Chondrocyte (in vitro differentiated cells): ENCODE measurements at places on chromosomes 3 and 15. TPM values are rescaled to one million over a fixed set of nuclear protein-coding genes. Genes with fewer than 3 reads are reported as not detected.
A peak's percentile ranks its signal among the peaks of the same experiment; 100 is the strongest.

Gene PLSCR5
- not detected in 3 replicates for total RNA-seq

Gene PARP15
- 0.10 TPM in 1 of 3 replicates, not detected in the others for total RNA-seq

Gene NDUFB4
- 81.8 to 109 TPM (median 87.6 TPM) in 3 replicates for total RNA-seq

Gene ITGB5
- total RNA-seq, result 498 to 625 TPM (median 501 TPM) in 3 replicates

Gene TRH
- total RNA-seq, result not detected in 3 replicates

Gene OR5K2
- not detected in 3 replicates for total RNA-seq

Gene MESP2
- total RNA-seq, result 0.25 to 0.51 TPM (median 0.36 TPM) in 3 replicates

Gene LMAN1L
- total RNA-seq, result 0.82 TPM in 1 of 3 replicates, not detected in the others

Gene ZMAT3
- 80.6 to 108 TPM (median 80.7 TPM) in 3 replicates for total RNA-seq

Gene CACNA2D2
- 0.34 to 0.46 TPM (median 0.40 TPM) in 3 replicates for total RNA-seq

Gene EPB42
- not detected in 3 replicates for total RNA-seq

Gene SUSD5
- total RNA-seq, result 38.5 to 55.6 TPM (median 51.8 TPM) in 3 replicates

- DNase-seq, result no peak
Measured at GRCh38 chr3:13088028-13089006, 15.1 kb upstream of the IQSEC1 start.

GRCh38 chr3:192299921-192300320, 427.4 kb downstream of the FGF12 start:
- no peak for DNase-seq

GRCh38 chr15:74322558-74323180, 44.8 kb downstream of the CYP11A1 start:
- no peak for DNase-seq

DNA sequence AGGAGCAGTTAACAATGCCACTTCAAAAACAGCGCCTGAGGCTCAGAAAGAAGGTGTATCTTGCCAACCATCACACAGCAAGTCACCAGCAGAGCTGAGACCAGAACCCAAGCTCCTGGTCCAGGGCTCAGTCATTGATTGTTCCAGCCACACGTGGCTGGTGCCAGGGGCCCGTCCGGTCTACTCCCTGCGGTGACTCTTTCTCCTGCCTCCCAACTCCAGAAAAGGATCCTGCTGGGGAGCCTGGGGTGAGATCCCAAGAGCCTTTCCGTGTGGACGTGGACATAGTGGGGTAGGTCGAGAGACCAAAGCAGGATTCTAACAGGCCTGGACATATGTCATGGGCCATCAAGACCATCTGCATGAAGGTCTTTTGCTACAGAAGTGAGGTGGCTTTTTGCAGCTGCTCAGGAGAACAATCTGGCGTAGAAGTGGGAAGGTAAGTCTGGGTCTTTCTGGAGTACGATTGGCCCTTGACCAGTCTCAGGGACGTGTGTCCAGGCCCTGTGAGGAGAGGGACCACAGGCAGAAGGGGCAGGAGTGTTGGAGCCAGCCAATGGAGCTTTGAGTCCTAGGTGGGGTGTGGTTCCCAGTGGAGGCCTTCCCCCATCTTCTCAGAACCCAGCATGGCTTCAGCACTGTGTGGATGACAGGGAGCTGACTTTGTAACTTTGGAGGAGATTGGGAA, 105.4 kb downstream of the HMG20A start:
- DNase-seq, result peak; percentile 56

DNA sequence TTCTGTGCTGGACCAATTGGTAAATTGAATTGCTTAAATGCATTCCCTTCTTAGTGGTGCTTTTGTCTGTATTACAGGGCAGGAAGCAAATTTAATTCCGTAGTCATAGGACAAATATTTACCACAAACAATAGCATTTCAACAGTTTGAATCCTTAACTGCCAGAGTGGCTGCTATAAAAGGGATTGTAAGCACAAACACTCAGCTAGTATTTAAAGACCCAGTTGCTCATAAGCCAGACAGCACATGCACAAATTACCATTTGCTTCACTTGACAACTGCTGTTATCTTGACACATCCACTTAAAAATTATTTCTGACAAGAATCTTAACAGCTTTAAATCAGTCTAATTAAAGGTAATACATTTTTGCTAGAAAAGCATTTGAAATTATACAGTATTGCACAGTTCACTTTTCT, 490.2 kb upstream of the ADAMTS9 start:
- DNase-seq, result no peak

DNA sequence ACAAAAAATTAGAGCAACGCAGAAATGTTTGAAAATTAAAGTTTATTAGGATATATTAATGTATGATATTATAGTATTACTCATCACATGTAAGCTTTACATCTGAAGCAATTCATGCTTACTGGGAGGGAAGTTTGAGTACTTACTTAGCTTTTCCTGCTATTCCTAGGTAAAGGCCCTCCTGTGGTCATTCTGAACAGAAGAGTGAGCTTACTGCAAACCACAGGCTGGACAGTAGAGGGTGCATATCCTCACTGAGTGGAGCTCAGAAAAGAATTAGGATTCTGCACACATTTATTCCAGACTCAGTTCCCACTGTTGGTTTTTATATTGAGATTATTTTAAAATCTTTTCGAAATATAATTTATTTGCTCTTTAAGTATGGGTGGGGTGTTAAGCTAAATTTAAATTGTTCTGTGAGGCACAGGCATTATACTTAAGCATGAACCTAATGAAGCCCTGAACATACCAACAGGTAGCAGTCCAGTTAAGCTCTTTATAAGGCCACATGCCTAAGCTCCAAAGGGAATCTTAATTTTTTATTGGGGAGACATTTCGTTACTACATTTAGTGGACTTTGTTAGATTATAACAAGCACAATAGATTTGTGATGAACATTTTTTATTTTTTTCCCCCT, 10.2 kb downstream of the MRPS22 start:
- DNase-seq, result no peak

DNA sequence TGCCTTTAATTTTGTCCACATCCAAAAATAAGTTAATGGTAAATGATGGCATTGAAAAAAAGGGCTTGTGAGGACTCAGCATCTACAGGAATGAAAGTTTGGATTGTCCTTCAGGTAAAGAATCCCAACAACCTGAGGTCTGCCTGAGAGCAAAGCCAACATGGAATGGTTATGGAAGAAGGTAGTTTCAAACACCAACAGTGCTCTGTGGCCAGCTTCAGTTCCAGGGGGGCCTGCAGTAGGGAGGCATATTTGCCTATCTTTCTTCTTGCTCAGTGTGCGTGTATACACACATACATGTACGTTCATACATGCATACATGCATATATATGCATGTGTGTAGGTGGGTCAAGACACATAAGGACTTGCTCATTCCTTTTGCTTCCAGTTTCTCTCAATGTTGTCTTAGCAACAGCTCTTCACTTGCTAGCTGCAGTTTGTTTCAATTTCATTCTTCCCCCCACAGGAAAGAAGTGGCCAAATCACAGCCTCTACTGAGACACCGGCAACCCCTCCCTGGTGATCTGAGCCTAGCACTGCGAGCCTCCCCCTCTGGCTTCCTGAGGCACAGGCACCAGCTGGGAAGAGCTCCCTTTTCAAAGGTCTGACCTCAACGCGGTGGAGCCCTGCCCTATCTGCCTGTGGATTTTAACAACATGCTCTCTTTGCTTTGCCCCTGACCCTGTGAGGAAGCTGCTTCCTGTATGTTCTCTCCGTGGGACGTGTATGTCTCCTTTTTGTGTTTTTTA, 146.2 kb downstream of the KLF13 start:
- DNase-seq, result no peak

DNA sequence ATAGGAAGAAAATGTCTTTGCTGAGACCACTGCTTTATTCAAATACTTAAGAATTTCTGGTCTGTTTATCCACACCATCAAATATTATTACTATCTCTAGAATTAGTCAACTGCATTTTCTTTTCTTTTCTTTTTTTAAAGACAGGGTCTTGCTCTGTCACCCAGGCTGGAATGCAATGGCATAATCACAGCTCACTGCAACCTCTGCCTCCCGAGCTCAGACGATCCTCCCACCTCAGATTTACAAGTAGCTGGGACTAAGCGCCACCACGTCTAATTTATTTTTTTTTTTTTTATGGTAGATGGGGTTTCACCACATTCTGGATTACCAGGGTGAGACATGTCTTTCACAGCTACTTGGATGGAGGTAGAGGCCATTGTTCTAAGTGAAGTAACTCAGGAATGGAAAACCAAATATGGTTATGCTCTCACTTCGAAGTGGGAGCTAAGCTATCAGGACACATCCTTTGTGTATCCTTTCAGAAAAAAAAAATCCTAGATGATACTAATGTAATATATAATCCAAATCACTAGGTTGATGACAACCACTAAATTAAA, 52.8 kb downstream of the STAG1 start:
- no peak for DNase-seq

GRCh38 chr3:42308651-42309050, 42.7 kb upstream of the CCK start:
- DNase-seq, result no peak

DNA sequence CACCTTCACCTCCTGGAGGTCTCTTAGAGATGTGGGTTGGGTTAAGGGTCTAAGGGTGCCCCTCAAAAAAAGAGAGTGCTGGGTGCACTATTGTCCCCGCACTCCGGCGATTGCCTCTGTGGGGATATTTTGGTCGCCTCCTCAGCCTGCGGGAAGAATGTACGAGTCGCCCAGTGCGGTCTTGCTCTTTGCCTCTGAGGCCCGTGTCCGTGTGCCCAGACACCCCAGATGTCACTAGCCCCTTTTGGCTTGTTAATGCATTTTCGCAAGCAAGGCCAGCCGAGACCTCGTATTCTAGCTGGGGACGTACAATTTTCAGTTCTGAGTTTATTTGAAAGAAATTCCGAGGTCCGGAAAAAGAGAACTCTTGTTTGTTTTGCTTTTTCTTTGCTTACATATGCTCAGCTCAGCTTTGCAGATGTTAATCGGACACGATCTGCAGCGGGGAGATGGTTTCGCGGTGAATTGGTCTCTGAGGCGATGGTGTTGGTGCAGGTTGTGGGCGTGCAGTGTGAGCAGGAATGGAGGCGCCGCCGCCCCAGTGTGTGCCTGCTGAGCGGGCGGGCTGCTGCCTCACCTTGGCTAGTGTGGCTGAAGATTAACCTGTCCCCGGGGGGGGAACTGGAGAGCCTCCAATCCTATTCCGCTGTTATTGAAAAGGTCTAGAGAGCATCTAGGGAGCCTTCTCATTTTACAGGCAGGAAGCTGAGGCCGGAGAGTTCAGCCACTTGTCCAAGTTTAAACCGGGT, 1.4 kb downstream of the ST6GAL1 start:
- no peak for DNase-seq

DNA sequence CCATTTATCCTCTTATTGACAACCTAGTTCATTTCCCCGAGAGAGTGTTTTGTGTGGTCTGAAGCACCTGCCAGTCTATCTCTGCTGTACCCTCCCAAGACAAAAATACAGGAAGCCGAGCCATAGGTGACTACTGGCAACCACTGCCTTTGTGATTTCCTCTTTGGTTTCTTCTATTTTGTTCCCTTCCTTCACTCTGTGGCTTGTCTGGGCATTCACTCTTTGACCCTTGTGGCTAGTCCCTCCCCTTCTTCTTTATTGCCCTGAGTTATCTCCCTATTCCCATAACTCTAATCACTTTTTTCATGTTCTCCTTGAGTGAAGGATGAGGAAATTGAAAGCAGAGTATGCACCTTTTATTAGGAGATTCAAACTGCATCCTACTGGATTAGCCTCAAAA, at the start of gene ADGRG7:
Gene ADGRG7 (plus strand): TSS at position 297 of the 400 bp plus-strand sequence. CDS start 256 bp downstream, outside the sequence.
- no peak for DNase-seq

DNA sequence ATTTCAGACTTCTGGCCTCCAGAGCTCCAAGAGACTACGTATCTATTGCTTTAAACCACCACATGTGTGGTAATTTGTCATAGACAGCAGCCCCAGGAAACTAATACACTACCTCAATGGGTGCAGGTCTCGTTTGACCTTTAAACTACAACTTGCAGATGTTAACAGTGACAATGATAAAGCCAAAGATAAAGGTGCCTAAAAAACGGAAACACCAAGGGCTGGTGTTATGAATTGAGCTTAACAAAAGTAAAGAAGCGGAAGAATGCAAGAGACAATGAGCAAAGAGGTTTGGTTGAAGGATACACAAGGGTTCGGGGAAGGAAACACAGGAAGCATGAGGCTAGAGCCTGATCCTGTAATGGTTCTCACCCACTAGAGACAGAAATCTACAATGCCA, 50.8 kb downstream of the RFTN1 start:
- no peak for DNase-seq

- no peak for DNase-seq
Measured at GRCh38 chr15:67446449-67446848, 74.5 kb upstream of the C15orf61 start.

DNA sequence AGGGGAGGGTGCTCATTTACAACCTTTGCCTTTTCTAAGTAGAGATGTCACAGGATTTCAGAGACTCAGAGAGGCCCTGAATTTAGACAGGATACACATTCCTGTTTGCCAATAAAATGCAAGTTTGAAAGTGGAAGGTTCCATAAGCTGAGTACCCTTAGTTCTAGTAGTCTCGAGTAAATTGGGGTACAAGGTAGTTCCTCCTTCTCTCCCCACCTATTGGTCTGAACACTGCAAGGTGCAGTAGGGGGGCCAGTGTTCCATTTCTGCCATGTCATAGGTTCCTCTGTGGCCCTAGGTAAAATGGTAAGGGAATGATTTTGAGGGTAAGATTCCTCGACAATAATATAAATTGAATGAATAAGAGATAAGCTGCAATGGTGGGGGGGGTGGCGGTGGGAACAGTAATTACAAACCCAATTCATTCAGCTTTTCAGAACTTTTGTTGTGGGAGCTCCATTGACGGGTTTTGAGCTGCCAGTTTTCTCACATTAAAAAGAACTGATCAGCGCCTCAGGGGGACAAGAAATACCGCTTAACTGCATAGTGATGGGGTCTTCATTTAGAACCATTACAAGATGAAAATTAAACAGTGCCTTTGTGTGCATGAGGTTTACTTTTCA, 5.9 kb downstream of the SOX2 start:
- no peak for DNase-seq

DNA sequence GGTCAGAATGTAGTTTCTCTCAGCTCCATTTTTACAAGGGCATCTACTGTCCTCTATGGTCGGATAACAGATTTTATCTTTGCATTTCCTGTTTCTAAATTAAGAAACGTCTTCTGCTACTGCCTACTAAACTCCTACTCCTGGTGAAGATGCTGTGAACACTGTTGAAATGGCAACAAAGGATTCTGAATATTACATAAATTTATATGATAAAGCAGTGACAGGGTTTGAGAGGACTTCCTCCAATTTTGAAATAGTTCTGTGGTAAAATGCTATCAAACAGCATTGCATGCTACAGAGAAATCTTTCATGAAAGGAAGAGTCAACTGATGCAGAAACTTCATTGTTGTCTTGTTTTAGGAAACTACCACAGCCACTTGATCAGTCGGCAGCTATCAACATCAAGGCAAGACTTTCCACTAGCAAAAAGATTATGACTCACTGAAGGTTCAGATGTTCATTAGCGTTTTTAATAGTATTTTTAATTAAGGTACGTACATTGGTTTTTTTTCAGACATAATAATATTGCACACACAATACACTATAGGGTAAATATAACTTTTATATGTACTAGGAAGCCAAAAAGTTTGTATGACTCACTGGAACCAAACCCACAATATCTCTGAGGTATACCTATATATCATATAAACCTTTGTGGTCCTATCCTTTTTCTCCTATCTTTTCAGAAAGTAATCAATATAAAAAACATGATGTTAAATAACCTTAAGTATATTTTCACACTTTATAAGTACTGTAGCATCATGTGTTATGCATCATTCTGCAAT, 156.1 kb downstream of the STAG1 start:
- no peak for DNase-seq

GRCh38 chr3:177336873-177337450, 139.7 kb upstream of the TBL1XR1 start:
- DNase-seq, result no peak

GRCh38 chr3:50630877-50631276, 13.9 kb downstream of the MAPKAPK3 start:
- DNase-seq, result no peak

GRCh38 chr15:68027388-68027787, 26.7 kb upstream of the PIAS1 start:
- no peak for DNase-seq

GRCh38 chr3:174295306-174296092, 563.6 kb upstream of the NAALADL2 start:
- no peak for DNase-seq
